ENCODE measurements at places on chromosomes 7 and 10.

DNA sequence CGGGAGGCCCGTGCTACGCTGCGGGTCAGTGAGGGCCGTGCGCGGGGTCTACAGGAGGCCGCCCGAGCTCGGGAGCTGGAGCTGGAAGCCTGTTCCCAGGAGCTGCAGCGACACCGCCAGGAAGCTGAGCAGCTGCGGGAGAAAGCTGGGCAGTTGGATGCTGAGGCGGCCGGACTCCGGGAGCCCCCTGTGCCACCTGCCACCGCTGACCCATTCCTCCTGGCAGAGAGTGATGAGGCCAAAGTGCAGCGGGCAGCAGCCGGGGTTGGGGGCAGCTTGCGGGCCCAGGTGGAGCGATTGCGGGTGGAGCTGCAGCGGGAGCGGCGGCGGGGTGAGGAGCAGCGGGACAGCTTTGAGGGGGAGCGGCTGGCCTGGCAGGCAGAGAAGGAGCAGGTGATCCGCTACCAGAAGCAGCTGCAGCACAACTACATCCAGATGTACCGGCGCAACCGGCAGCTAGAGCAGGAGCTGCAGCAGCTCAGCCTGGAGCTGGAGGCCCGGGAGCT, 7.0 kb downstream of the LZTS2 start:
- DNase-seq, result no peak

DNA sequence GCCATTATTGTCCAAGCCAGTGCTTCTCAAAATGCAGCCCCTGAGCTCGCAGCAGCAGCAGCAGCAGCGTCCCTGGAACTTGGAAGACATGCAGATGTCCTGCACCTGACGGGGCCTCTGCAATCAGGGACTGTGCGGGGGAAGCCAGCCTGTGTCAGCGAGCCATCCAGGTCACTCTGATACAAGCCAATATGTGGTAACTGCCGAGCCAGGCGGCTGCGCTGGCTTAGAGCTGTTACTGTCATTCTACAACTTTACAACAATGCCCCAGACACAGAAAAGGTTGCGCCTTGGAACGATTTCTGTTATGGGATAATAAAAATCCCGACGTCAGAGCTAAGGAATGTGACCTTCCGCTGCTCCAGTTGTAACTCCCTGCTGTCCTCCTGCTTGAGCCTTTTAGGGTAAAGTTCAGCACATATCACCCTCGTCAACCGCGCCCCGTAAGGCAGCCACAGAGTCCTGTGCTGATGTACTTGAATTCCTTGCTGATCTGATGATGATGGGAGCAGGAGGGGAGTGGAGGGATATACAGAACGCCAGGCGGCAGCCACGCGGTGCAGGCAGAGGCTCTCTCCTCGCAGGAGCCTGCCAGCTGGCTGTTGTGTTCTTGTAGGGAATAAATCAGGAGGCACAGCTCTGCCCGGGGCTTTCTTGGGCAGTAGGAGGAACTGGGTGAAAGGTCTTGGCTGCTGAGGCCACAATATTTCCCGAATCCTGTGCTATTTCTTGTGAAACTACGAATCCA, 20.0 kb upstream of the CRYGN start:
- peak; percentile 33 for DNase-seq

- DNase-seq, result no peak
These were observed 185.9 kb upstream of the DKK1 start for GRCh38 chr10:52128056-52128683.

GRCh38 chr10:128009372-128010126, 102.6 kb downstream of the PTPRE start:
- no peak for DNase-seq

GRCh38 chr7:132574223-132574622, 2.0 kb downstream of the PLXNA4 start:
- DNase-seq, result no peak

GRCh38 chr7:29430279-29430949, 133.2 kb upstream of the PRR15 start:
- no peak for DNase-seq

- no peak for DNase-seq
These were observed 1.0 kb upstream of the SPAG6 start for GRCh38 chr10:22344249-22344648.

- no peak for DNase-seq
These were observed 288.2 kb downstream of the IPMK start for GRCh38 chr10:57979491-57979890.

DNA sequence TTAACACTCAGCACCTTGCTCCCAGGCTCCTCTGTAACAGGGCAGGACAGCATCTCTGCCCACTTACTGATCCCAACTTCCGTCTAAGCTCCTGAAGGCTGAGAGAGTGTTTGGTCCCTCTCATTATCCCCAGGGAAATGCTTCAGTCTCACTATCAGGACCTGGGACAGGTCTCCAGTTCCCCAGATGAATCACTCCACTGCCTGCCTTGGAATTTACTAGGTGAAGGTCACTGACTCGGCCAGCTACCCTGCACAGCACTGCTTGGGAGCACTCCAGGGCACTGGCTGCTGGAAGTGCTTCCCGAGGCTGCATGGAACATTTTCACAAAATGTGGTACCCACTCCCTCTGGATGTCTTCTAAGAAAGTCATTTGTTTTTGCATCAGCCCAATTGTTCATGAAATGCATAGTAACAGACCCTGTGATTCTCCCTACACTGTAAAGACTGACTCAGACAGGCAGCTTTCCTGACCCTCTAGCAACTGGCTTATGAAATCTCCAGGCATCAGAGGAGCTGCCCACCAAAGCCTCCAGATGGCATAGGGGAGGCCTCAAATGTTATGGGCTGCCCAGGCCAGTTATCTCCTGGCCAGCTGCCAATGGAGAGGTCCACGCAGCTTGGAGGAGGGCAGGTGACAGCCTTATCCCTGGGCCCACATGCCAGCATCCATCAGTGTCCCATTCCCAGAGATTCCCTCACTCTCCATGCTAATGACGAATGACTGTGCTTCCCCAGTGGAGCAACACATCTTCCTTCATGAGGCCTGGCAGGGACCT, 89.1 kb downstream of the GFRA1 start:
- DNase-seq, result no peak

DNA sequence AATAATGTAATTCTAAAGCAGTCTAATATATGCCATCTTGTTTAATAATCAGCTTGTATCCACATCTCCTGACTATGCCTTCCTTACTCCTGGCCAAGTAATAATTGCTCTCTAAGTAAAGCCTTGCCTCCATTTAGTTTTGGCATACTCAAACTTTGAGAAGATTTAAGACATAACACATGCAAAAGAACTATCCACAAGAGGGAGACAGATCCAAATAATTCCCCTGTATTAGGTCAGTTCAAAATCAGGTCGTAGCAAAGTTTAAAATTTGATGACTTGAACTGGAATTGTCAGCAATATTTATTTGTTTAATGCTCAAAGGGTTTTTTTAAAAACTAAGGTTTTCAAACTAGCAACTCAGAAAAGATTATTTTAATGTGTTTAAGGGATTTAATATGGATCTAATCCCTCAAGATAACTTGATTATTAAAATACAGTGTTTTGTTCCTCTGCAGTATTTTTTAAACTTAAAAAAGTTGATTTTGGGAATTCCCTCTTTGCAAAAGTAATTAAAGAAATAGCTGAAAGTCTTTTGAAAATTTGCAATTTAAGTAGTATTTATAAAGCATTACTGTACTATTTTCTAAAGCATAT, 95.3 kb downstream of the HDAC9 start:
- peak; percentile 55 for DNase-seq

GRCh38 chr7:69989551-69989950, 391.3 kb downstream of the AUTS2 start:
- DNase-seq, result no peak

DNA sequence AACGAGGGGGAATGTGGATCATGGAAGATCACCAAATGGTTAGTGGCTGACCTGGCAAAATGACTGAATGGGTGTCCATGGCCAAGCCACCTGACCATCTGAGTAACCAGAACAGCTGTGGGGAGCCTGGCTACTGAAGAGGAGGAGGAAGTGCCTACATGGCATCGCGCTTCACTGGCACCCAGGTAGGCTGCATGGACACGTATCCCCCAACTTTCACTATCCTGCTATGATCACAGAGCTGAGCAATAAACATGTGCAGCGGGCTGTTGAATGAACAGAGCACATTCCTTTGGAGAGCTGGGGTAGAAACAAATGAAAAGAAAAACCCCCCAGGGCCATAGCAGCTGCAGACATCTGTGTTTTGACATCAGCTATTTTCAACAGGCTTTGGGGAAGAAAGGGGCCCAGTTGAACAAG, 6.5 kb downstream of the AKR1B1 start:
- DNase-seq, result no peak

GRCh38 chr10:51063659-51064535, 10.4 kb upstream of the PRKG1 start:
- peak; percentile 5 for DNase-seq

GRCh38 chr10:68284062-68285001, 47.5 kb upstream of the HNRNPH3 start:
- DNase-seq, result no peak

Data from suppressor macrophage (primary cell).